ENCODE measurements at places on chromosomes 4 and X.

GRCh38 chr4:6471307-6472007, 957 bp downstream of the PPP2R2C start:
- DNase-seq, result no peak

DNA sequence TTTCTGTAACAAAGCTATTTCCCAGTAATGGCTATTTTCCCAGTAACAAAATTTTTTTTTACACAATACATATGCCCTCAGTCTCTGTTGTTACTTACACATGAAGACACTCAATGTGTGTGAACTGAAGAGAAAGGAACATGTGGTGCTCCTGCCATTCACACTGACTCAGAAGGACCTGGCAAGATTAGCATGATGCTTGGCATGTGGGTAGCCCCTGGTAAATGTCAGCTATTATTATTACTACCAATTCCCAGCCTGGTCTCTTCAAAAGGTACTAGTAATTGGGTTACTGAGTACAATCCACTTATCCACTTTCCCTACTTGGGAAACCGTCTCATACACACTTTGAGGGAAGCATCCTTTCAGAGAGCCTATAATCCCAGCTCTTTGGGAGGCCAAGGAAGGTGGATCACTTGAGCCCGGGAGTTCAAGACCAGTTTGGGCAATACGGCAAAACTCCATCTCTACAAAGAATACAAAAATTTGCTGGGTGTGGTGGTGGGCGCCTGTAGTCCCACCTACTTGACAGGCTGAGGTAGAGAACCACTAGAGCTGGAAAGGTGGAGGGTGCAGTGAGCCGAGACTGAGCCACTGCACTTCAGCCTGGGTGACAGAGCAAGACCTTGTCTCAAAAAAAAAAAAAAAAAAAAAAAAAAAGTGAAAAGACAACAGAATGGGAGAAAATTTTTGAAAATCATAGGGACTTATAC, 14.6 kb downstream of the RBBP7 start:
- DNase-seq, result no peak

DNA sequence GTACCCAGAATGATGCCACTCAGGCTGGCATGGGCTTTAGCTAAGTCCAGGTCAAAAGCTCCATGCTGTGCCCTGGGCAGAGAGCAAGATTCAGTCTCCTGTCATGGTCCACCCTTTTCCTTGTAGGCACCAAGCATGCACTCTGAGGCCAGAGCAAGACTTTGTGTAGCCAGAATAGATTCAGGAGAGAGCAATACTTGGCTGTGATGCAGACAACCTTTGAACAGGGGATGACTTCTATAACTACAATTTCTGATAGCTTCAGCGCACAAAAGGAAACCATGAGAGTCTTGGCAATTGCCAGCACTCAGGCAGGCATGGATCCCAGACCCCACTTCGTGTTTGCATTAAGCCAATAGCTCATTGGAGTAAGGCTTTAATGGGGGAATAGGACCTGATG, 510.6 kb downstream of the RAB28 start:
- DNase-seq, result no peak

- no peak for DNase-seq
Measured at GRCh38 chr4:93237521-93237920, 591.0 kb upstream of the ATOH1 start.

- no peak for DNase-seq
Measured at GRCh38 chr4:515251-515650, 16.2 kb downstream of the PIGG start.

DNA sequence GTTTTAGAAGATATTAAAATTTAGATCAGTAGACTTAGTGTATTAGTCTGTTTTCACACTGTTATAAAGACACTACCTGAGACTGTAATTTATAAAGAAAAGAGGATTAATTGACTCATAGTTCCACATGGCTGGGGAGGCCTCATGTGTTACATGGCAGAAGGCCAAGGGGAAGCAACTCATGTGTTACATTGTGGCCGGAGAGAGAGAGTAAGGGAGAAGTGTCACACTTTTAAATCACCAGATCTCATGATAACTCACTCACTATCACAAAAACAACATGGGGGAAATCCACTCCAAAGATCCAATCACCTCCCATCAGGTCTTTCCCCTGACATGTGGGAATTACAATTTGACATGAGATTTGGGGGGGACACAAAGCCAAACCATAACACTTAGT, 1159.7 kb upstream of the PCDH7 start:
- peak; percentile 82 for DNase-seq

- DNase-seq, result no peak
Measured at GRCh38 chr4:53813998-53814397, 222.7 kb upstream of the LNX1 start.

- no peak for DNase-seq
Measured at GRCh38 chr4:37879365-37879764, 11.5 kb upstream of the TBC1D1 start.

- no peak for DNase-seq
Measured at GRCh38 chrX:132425744-132426318, 63.0 kb downstream of the MBNL3 start.

DNA sequence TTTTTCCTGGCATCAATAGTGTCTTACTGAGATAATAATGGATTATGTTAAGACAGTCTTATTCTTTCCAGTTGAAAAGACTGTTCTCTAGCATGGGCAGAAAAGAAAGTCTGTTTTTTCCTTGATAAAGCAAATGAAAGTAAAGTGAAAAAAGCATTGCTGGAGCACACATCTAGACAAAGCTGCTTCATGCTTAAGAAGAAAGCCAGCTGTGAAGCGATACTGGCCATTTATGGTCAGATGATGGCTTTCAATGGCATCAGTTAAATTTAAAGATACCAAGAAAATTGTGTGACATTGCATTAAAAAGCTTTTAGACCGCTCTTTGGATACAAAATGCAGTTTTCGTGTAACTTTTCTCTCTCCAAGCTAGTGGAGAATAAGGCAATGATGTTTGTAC, 242.1 kb upstream of the TRAM1L1 start:
- DNase-seq, result no peak

Measured in epithelial cell of proximal tubule (primary cell).